ENCODE measurements at places on chromosomes 3 and 15.

DNA sequence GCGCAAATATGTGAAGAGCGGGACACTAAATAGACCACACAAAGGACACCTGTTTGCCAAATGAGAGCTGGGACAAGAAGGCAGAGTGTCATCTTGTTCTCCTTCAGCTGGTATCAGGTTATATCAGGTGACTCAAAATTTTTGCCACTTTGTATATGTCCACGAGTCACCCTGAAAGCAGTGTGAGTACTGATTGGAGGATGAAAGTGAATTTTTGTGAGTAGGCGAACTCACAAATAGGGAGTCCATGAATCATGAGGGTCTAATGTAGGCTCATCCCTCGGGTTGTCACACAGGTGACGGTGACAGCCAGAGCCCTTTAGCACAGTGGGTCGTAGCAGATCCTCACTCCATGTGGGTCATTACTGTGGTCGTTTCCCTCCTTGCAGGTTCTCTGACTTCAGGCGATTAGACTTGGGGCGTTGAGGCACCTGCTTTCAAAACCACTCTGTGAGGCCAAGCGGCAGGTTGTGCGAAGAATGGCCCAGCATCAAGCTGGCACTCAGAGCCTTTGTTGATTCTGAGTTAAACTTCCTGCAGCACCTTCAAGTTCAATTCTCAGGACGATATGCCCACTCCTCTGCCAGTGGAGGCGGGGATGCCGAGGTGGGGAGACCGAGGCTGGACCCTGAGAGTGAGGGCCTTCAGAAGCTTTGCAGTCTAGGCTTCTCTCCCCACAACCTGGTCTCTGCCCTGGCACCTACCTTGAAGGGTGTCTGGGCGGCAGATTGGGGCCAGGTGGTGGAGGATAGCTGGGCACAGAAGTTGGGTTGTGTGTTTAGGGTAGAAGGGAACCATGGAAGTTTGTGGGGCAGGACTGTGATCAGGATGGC is 173.8 kb downstream of the SMAD6 start:
- no peaks in the 10 kb centered on the region for H3K36me3 ChIP-seq
- H3K27me3 ChIP-seq = peaks cover 3% of the 10 kb centered on the region
- peak; percentile 25 for DNase-seq
- no peaks in the 10 kb centered on the region for H3K4me1 ChIP-seq
- no peak overlapping the region for H3K27ac ChIP-seq

DNA sequence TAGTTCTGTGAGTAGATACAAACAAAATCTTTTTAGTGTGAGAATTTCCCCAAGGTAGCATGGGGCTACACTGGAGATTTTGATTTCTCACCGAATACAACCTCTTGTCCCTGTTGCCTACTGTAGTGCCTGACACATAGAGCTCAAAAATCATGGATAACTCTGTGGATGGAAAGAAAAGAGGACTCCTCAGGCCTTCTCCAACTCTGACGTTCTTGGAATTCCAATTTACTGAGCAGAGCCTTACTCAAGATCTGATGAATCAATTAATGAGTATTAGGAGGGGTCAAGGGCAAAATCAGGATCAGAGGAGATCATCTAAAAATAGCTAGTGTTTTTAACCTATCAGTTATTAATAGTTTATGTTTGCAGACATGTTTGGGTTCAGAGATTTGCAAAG is 46.7 kb upstream of the PYDC2 start:
- H3K4me1 ChIP-seq = peaks cover 3% of the 10 kb centered on the region
- DNase-seq = peak; percentile 18
- no peak overlapping the region for H3K27ac ChIP-seq
- no peak overlapping the region for H3K4me3 ChIP-seq
- H3K27me3 ChIP-seq = no peaks in the 10 kb centered on the region

- DNase-seq = peak; percentile 3
- H3K36me3 ChIP-seq = no peaks in the 10 kb centered on the region
- H3K4me1 ChIP-seq = no peaks in the 10 kb centered on the region
- H3K4me3 ChIP-seq = no peak overlapping the region
Observed at GRCh38 chr15:92383519-92384324, 10.0 kb upstream of the ST8SIA2 start.

DNA sequence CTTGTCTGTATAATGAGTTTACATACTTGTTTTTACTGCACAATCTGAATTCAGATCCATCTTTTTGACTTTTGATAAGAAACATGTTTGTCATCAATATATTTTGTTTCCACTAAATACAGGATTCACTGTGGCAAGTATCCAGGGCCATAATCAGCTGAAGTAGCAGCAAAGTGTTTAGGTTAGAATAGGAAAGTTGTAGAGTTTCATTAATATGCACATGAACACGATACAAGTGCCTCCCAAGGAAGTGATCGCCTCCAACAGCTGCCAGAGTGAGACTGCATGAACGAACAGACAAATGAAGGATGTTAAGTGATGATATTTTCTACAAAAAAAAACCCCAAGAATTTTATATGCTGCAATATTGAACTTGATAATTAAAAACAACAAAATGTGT is 204.3 kb downstream of the TBL1XR1 start:
- no peaks in the 10 kb centered on the region for H3K4me1 ChIP-seq
- H3K36me3 ChIP-seq = no peaks in the 10 kb centered on the region
- H3K27me3 ChIP-seq = no peaks in the 10 kb centered on the region
- no peak overlapping the region for H3K27ac ChIP-seq

- no peaks in the 10 kb centered on the region for H3K36me3 ChIP-seq
- H3K4me3 ChIP-seq = no peak overlapping the region
- H3K4me1 ChIP-seq = peaks cover 12% of the 10 kb centered on the region
- no peak overlapping the region for H3K27ac ChIP-seq
- DNase-seq = no peak
- no peaks in the 10 kb centered on the region for H3K27me3 ChIP-seq
Observed at GRCh38 chr3:56980243-56980642, 80.2 kb upstream of the SPATA12 start.

DNA sequence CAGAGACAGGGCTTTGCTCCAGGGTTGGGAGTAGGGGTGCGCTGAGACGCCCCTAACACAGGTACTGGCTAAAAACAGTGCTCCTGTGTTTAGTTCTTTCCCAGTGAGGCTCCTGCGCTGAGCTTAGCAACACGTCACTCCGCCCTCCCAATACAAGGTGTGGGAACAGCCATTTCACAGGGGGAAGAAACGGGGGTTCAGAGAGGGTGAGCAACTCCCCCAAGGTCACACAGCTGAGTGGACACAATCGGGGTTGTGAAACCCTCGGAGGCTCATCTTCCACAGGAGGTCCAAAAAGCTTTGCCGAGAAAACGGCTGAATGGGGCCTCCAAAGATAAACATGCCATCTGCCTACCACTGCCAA is 628 bp downstream of the PRRT3 start:
- peaks cover 13% of the 10 kb centered on the region for H3K4me1 ChIP-seq
- H3K27me3 ChIP-seq = no peaks in the 10 kb centered on the region
- peak overlapping the region; percentile 72 for H3K4me3 ChIP-seq
- H3K36me3 ChIP-seq = no peaks in the 10 kb centered on the region
- no peak overlapping the region for H3K27ac ChIP-seq
- DNase-seq = no peak

- H3K4me1 ChIP-seq = peaks cover 38% of the 10 kb centered on the region
- no peak for DNase-seq
- no peak overlapping the region for H3K4me3 ChIP-seq
- H3K36me3 ChIP-seq = no peaks in the 10 kb centered on the region
- H3K27me3 ChIP-seq = no peaks in the 10 kb centered on the region
Observed at GRCh38 chr3:134326126-134326525, 48.1 kb downstream of the AMOTL2 start.

- H3K27me3 ChIP-seq = no peaks in the 10 kb centered on the region
- no peak overlapping the region for H3K27ac ChIP-seq
- DNase-seq = no peak
- no peaks in the 10 kb centered on the region for H3K36me3 ChIP-seq
Observed at GRCh38 chr3:32147933-32148332, 41.5 kb downstream of the GPD1L start.

DNA sequence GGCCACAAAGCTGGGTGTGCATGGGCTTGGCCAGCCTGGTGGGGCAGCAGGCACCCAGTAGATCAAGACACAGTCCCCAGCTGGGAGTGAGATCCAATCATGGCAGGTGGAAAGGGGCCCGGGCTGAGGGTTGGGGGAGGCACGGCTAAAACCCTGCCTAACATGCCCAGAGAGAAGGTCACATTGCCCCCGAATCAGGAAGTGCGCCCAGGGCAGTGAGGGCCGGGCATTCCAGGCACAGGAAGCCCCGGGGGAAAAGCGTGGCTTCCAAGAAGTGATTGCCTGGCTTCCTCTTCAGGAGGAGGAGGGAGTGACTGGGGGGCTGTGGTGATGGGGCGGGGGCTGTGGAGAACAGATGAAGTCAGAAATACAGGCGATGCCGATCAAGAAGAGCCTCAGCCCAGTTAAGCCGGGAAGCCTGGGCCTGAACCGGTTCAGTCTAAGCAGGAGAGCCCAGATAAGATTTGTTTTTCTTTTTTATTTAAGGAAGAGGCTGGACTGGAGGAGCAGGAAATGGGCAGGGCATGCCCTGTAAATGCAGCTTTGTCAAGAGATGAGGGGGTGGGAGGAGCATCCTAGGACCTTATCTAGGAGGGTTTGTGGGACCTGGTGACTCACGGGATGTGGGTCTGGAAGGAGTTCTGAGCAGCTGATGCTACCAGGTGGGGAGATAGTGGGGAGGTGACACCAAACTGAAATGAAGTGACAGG is 83.9 kb downstream of the CHSY1 start:
- H3K27ac ChIP-seq = peak overlapping the region; percentile 82
- no peaks in the 10 kb centered on the region for H3K36me3 ChIP-seq
- peaks cover 35% of the 10 kb centered on the region for H3K4me1 ChIP-seq
- no peak overlapping the region for H3K4me3 ChIP-seq
- peak; percentile 97 for DNase-seq
- H3K27me3 ChIP-seq = no peaks in the 10 kb centered on the region

DNA sequence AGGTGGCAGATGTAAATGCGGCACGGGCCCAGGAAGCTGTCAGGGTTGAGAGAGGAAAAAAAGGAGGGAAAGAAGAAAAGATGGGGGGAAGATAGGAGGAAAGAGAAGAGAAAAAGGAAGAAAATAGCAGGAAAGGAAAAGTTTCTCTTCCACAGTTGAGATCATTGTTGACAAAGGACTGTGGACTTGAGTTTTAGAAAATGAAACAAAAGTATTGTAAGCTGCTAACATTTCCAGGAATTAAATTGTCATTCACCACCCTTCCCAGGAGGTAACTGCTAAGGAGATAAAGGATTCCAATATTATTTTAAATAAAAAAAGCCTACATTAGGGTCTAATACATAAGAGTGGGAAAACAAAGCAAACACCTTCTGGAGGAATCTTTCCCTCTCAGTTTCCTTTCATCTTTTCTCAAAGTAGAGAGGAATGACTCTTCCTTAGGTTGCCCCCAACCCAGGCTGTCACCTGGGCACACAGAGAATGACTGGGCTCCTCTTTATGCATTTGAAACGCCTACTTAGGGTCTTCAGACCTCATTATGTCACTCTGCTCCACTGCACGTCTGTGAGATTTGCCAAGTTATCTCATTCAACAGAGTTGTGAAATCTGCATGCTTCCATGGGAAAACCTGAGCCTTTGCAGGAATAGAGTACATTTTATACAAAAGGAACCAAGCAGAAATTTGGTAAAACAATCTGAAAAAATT is 194.0 kb downstream of the TNIK start:
- DNase-seq = peak; percentile 41
- no peaks in the 10 kb centered on the region for H3K27me3 ChIP-seq
- H3K36me3 ChIP-seq = no peaks in the 10 kb centered on the region
- H3K4me3 ChIP-seq = no peak overlapping the region
- H3K4me1 ChIP-seq = peaks cover 4% of the 10 kb centered on the region
- no peak overlapping the region for H3K27ac ChIP-seq

- peaks cover 37% of the 10 kb centered on the region for H3K36me3 ChIP-seq
- H3K4me3 ChIP-seq = no peak overlapping the region
- H3K4me1 ChIP-seq = peaks cover 40% of the 10 kb centered on the region
- DNase-seq = peak; percentile 62
- H3K27me3 ChIP-seq = no peaks in the 10 kb centered on the region
Observed at GRCh38 chr3:48564022-48564421, 441 bp upstream of the UCN2 start.

- H3K27me3 ChIP-seq = peaks cover 37% of the 10 kb centered on the region
- H3K36me3 ChIP-seq = no peaks in the 10 kb centered on the region
Observed at GRCh38 chr15:47186075-47186474, 531.2 kb upstream of the SEMA6D start.

- no peaks in the 10 kb centered on the region for H3K4me1 ChIP-seq
- no peak for DNase-seq
- H3K4me3 ChIP-seq = no peak overlapping the region
- peaks cover 23% of the 10 kb centered on the region for H3K27me3 ChIP-seq
- H3K36me3 ChIP-seq = no peaks in the 10 kb centered on the region
Observed at GRCh38 chr3:120275618-120276017, 9.4 kb downstream of the GPR156 start.

GRCh38 chr3:194725346-194725745 is 39.7 kb downstream of the FAM43A start:
- no peak overlapping the region for H3K4me3 ChIP-seq
- peaks cover 25% of the 10 kb centered on the region for H3K27me3 ChIP-seq
- no peak overlapping the region for H3K27ac ChIP-seq
- DNase-seq = no peak

- H3K36me3 ChIP-seq = no peaks in the 10 kb centered on the region
- H3K27me3 ChIP-seq = peaks cover 4% of the 10 kb centered on the region
- no peak overlapping the region for H3K4me3 ChIP-seq
- H3K27ac ChIP-seq = no peak overlapping the region
Observed at GRCh38 chr15:98518823-98519561, 129.3 kb upstream of the IGF1R start.

DNA sequence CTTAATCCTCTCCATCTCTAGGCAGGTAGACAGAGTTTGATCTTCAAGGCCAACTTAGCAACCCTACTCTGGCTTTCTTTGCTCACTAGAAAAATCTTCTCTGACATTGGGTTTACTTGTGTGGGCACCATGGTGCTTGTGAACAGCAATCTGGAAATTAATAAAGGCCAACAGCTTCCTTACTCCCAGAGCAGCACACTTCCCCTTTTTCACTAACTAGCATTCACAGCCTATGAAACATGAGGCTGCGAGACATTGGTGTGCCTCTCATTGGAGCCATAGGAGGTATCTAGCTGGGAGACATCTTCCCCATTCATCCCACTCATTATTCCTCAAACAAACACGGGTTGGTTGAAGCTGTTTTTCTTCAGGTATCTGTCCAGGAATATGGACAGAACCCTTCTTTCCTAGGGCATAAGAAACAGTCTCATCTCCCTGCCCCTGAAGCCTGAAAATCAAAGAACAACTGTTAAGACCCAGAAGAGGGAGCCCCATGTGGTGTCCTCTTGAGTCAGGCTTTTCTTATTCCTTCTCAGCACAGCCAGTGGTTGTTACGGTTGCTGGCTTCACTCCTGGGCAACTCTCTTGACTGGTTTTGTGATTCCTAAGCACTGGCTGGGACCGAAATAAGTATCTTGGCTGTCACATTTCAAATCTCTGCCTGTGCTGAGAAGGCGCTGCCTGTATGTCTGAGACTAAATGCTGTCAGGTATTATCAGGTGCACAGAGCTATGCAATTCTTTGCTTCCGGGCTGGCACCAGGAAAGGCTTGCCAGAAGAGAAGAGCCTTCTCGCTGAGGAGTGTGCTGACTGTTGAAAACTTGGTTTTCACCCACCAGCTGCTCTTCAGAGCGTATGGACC is 194.4 kb downstream of the FEZF2 start:
- H3K4me3 ChIP-seq = no peak overlapping the region
- no peak for DNase-seq
- no peaks in the 10 kb centered on the region for H3K27me3 ChIP-seq
- no peak overlapping the region for H3K27ac ChIP-seq
- H3K36me3 ChIP-seq = peaks cover 3% of the 10 kb centered on the region

- no peaks in the 10 kb centered on the region for H3K36me3 ChIP-seq
- DNase-seq = no peak
- H3K27me3 ChIP-seq = no peaks in the 10 kb centered on the region
- H3K4me1 ChIP-seq = no peaks in the 10 kb centered on the region
- H3K4me3 ChIP-seq = no peak overlapping the region
- no peak overlapping the region for H3K27ac ChIP-seq
Observed at GRCh38 chr3:95567346-95567745, 1247.0 kb upstream of the EPHA6 start.

GRCh38 chr3:177905173-177906125 is 630.8 kb upstream of the KCNMB2 start:
- no peaks in the 10 kb centered on the region for H3K27me3 ChIP-seq
- H3K27ac ChIP-seq = peak overlapping the region; percentile 83
- peak; percentile 90 for DNase-seq
- H3K4me1 ChIP-seq = peaks cover 12% of the 10 kb centered on the region
- H3K4me3 ChIP-seq = no peak overlapping the region

Data from IMR-90 (cell line).